Progenitor cell of endocrine pancreas (in vitro differentiated cells): ENCODE measurements at places on chromosomes 11 and 22. TPM values are rescaled to one million over a fixed set of nuclear protein-coding genes. Genes with fewer than 3 reads are reported as not detected.

DNA sequence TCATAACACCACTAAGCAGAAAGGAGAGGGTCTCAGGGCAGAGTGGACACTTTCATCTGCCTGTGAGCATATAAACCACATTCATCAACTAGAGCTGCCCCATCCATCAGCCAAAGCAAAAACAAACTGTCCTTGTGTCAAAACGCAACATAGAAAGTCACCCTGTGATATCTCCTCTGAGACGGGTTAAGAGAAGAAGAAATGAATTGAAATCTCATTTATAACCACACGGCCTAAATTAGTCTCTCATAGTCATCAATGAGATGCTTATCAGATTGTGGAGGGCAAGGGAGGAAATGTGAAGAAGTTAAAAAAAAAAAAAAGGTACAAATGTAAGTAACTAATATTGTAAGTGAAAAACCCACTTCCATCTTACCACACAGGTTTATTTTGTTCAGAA is 75.7 kb downstream of the SIK3 start:
- no peak overlapping the region for H3K4me3 ChIP-seq
- H3K36me3 ChIP-seq: peaks cover 2% of the 10 kb centered on the region
- H3K4me1 ChIP-seq: peaks cover 51% of the 10 kb centered on the region
- H3K27me3 ChIP-seq: no peaks in the 10 kb centered on the region

DNA sequence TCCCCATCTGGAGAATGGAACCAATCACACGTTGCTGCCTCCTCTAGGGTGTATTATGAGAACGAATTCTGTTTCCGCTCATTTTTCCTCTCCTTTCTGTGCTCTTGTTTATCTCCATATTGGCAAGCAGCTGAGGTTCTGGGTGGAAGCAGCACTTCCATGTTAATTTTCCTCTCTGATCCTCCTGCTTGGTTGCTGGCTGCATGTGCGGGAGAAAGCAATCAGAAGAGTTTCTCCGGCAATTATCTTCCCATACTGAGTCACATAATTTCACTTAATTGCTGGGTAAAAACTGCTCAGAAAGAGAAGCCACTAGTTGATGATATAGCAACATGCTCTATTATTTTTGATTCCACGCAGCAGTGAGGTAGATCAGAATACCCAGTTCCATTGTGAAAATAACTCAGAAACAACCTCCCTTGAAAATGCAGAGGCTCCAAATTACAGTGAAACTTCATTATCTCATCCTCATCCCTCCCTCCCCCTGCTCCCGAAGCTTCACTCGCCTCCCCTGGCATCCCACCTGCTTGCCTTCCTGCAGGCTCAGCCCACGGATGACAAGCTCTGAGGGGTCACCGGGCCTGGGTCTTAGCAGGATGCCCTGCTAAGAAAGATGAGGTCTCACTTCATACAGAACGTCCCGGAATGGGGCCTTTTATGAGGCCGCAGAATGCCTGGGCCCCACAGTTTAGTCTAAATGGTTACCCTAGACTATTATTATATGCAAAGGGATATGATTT is 20.4 kb downstream of the FXYD6 start:
- no peaks in the 10 kb centered on the region for H3K27me3 ChIP-seq
- no peak for DNase-seq
- H3K4me3 ChIP-seq: no peak overlapping the region
- no peak overlapping the region for H3K27ac ChIP-seq
- H3K4me1 ChIP-seq: no peaks in the 10 kb centered on the region

- H3K4me3 ChIP-seq: no peak overlapping the region
- DNase-seq: no peak
- peaks cover 13% of the 10 kb centered on the region for H3K27me3 ChIP-seq
- no peaks in the 10 kb centered on the region for H3K36me3 ChIP-seq
These were observed 85.2 kb upstream of the GRAMD1B start for GRCh38 chr11:123344790-123345357.

- no peaks in the 10 kb centered on the region for H3K36me3 ChIP-seq
- H3K4me3 ChIP-seq: no peak overlapping the region
- no peak for DNase-seq
- H3K27ac ChIP-seq: no peak overlapping the region
- no peaks in the 10 kb centered on the region for H3K27me3 ChIP-seq
These were observed 44.0 kb downstream of the KIAA1671 start for GRCh38 chr22:24996420-24996952.

APBB1 gene
- total RNA-seq: 64.2 and 71.4 TPM in 2 replicates

FGF3 gene
- total RNA-seq: not detected in 2 replicates

CHRDL2 gene
- 1.3 and 2.5 TPM in 2 replicates for total RNA-seq

SLC5A12 gene
- total RNA-seq: 3.6 and 3.9 TPM in 2 replicates
